ENCODE measurements at places on chromosomes 2 and 18.

DNA sequence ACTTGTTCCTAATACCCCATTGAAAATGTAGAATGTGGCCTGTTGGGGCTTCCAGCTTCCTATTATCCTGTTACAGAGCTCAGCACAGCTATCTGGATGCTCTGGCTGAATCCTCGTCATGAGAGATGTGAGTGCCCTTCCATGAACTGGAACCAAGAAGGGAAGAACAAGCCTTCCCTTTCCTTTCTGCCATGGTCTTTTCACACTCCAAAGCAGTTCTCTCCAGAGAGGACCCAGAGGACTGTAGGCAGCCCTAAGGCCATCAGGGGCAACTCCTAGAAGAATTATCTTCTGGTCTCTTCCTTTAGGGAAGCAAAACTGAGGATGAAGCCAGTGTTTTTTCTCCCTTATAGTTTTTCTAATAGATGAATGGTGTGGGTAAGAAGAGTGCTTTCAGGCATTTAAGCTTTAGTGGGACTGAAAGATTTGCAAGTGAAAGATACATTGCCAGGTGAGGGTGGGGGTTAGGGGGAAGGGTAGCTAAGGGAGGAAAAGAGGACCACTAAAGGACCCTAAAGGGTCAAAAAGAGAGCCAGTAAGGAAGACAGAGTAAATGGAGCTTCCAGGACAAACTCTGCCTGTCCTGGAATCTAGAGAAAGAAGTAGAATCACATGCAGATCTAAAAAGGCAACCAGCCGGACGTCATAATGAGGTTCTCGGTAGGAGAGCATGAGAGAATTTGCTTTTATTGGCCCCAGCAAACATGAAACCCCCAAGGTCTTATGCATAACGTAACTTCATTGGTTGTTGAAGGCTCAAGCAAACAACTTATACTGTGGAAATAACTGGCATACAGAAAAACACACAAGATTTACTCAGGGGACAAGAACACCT, 12.4 kb upstream of the XPO1 start:
- DNase-seq, result no peak

DNA sequence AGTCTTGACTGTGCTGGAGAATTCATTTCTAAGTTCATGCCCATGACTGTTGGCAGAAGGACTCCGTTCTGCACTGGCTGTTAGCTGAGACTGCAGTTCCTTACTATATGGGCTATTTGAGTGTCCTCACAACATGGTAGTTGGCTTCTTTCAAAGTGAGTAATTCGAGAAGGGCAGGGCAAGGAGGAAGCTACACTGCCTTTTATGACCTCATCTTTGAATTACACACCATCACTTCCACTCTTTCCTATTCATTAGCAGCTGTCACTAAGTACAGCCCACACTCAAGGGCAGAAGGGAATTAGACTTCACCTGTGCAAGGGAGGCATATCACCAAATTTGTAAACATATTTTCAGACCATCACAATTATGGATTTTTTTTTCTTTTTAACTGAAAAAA, 55.9 kb upstream of the EPAS1 start:
- DNase-seq, result no peak

DNA sequence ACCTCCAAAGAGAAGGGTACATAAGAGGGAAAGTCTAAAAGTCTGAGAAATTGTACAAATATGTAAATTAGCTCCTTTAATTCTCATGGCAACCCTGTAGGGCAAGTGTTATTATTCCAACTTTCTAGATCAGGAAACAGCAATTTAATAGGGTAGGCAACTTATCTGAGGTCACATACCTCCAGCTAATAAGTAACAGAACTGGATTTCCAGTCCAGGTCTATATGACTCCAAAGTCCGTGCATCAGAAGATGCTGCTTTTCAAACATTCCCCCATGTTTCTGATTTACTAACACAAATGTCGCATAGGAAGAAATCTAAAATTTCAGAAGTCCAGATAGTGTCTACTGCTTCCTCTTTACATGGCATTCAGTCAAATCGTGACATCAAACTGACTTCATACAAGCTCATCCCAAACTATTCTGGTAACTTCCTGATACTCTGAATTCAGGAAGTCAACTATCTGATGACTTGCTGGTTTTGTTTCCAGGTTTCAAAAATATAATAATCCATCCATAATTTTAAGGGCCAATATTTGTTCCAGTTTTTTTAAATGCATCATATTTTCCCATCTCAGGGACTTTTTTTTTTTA, 419.3 kb upstream of the ACVR2A start:
- DNase-seq, result no peak

DNA sequence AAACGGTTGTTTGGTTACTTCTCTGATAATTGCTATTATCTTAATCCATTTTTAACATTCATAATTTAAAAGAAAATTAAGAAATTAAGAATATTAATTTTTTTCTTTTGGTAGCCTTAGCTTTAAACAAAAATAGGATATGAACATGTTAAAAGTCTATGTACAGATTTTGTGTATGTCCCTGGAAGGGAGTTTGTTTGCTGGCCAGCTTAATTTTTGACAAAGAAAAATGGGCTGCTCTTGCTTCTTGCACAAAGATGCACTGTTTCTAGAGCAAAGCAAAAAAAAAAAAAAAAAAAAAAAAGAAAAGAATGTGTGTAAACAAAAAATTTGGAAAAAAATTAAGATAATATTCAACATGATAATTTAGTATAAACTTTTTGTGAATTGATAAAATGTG, 1.3 kb downstream of the RFTN2 start:
- DNase-seq, result no peak

DNA sequence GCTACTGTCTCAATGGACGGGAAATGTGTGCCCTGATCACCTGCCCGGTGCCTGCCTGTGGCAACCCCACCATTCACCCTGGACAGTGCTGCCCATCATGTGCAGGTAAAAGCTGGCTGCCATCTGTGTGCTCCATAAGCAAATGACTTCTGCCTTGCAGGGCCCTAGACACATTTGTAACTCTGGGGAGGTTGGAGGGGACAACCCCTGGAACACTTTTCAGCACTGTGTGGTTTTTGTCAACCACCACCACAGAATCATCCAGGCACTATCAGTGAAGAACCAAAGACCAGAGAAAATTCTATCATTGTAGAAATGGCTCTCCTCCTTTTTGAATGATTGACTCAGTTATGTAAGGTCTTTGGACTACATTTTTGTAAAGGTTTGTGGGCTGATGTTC, 84.3 kb downstream of the FEZ2 start:
- DNase-seq, result no peak

DNA sequence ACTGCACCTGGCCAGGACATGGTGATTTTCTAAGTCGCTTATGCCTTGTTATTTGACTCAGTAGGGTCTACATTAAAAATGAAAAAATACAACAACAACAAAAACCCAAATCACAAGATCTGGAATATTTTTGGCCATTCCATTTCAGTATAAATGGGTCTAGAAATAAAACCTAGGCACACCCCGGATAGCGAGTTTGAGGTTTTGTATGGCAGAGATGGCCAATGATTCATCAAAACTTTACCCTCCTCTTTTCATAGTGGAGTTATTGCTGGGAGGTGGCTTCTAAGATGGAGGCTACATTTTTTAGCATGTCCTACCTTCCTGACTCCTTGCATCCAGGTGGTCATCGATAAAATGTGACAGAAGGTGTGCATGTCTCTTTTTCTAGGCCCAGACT, 49.3 kb upstream of the PELI1 start:
- DNase-seq, result no peak

GRCh38 chr2:207617011-207617671, 8.1 kb downstream of the METTL21A start:
- DNase-seq, result no peak

- no peak for DNase-seq
These were observed 550.2 kb upstream of the SETBP1 start for GRCh38 chr18:44130376-44130942.

DNA sequence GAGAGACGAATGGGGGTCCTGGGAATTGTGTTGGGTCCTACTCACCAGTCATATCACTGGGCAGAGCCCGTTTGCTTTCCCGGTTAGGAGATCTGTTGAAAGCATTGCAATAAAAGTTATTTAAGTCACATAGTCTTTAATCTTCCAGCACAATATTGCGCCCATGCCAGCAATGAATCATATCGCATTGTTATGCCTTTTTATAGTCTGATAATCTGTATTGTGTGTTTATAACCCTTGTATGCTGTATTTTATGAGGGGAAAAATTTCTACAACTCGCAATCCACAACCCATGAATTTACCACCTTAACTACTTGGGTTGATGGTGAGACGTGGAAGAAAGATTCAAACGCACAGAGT, 211.9 kb upstream of the SMIM21 start:
- DNase-seq, result no peak

DNA sequence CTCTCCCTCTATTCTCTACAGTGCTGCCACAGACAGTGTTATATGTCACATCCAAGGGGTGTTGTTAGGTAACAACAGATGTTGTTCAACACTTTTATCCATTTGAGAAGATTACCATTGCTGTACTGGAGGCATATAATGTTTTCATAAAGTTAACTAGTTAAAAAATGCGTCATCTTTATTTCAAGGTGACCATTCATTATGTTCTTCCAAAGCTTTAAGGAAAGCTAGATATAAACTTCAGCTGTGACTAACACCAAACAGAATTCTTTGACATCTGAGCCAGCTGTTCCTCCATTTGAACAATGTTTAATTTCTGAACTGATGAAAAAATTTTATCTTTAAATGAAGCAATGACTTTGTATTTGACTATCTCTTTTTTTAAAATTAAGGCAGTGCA, 1099.6 kb upstream of the TMEFF2 start:
- DNase-seq, result no peak

- no peak for DNase-seq
These were observed 29.1 kb downstream of the ID2 start for GRCh38 chr2:8710951-8711350.

DNA sequence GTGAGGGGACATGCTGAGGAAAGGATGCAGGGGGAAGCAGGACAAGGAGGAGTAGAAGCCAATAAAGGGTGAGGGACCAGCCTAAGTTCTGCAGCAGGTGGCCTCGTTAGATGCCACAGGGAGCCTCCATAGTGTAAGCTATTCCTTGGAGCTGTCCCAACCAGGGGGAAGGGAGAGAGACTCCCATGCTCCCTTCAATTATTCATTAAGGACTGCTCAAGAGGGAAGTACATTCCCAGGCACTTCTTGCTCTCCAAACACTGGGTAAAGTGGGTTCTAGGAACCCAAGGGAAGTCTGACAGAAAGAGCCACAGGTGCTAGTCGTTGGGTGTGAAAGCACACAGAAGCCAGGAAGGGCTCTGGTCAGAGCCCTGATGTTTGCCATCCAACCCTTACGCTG, 193.7 kb downstream of the SLC39A10 start:
- DNase-seq, result no peak

DNA sequence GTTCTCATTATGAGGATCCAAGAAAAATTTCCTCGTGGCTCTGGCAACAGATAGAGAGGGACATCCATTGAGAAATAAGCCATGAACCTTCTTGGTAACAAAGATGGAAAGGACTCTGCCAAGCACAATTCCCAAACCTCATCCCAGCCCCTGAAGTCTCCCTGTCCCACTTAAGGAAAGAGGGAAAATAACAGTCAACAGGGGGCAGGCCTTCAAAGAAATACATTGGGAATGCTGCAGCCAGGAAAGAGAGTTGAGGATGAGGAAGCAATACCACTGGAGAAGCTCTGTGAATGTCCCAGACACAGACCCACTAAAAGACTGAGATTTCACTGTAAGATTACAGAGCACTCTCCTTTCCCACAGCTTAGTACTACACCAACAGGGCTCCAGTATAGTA, 93.2 kb downstream of the CD226 start:
- DNase-seq, result no peak

DNA sequence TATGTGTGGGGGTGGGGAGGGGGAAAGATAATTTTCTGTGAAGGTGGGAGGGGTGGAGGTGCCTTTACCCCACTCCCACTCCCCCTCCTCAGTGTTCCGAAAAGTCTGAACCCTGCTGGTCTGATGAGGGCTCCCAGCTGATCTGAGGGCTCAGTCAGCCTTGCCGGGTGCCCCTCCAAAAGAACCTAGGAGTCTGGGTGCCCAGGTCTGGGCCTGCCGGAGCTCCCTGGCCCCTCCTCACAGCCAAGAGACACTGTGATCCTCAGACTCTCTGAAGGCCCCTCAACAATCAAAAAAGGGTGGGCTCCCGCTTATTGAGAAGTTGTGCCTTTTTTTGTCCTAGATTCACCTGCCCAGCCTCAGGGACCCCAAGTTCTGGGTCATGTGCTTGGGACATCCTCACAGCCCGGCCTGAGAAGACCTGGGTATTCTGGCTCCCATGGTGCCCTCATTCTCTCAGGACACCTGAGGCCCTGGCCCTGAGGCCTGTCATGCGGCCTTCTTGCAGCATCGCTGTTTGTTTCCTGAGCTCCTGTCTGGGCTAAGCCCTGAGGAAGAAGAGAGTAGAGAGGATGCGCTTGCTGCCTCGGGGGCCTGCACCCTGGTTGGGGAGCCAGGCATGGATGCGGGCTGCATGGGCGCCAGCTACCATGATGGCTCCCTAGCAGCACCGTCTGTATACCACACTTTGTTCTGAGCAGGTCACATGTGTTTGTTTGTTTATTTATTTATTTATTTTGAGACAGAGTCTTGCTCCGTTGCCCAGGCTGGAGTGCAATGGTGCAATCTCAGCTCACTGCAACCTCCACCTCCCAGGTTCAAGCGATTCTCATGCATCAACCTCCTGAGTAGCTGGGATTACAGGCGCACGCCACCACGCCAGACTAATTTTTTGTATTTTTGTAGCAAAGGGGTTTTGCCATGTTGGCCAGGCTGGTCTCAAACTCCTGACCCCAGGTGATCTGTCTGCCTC, 44.0 kb downstream of the SDC1 start:
- DNase-seq, result no peak

DNA sequence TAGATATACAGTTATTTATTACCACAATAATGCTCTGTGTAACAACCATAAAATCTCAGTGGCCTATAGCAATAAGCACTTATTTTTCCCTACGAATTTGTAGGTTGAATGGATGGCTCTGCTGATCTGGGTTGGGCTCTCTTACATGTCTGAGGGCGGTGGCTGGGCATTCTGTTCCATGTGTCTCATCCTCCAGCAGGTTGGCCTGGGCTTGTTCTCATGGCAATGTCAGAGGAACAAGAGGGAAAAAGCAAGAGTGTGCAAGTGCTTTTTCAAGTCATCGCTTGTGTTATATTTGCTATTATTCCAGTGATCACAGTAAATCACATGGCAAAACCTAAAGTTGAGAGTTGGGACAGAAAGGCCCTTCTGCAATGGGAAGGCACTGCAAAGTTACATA, 30.4 kb upstream of the MYO3B start:
- DNase-seq, result no peak

DNA sequence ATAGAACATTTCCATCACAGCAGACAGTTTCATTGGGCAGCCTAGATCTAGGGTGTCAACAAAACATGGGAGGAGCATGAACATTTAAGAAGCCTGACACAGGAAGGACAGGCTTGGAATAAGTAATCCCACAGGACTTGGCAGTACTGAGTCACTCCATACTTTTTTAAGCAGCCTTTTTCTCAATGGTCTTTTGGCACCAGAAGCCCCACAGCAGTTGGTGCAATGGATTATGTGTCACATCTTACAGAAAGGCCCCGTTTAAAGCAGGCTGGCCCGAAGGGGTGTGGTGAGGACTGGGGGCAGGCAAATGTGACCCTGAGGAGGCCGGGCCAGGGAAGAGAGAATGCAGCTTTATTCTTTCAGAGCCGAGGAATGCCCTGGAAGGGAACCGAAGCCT, 26.6 kb downstream of the SPTBN1 start:
- no peak for DNase-seq

All from T-cell (primary cell).